Stimulated activated CD8-positive, alpha-beta memory T cell treated with anti-CD3 and anti-CD28 coated beads, Interleukin-15, amount 100 ng/mL, for 4 hours (primary cell): ENCODE measurements at places on chromosomes 4 and X.

DNA sequence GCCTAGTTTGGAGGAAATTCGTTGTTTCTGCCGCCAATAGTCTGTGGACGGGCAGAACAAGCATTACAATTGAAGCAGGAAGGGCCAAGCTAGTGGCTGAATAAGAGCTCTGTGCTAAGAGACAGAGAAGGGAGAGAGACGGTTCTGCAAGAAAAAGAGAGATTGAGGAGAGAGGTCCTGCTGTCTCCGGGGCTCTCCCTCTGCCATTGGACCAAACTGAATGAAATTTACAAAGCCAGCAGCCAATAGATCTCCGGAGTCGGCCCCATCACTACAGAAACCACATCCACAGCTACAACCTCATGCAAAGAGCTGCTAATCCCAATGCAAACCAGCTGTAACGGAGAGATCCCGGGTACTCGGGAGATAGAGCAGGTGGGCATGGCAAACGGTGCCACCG, at the start of gene NLGN4X:
Gene NLGN4X (minus strand): TSS at position 148 of the 400 bp plus-strand sequence. CDS start 77,401 bp downstream, outside the sequence.
- no peak for DNase-seq

GRCh38 chr4:34644579-34645115, 1599.7 kb downstream of the ARAP2 start:
- DNase-seq = no peak

DNA sequence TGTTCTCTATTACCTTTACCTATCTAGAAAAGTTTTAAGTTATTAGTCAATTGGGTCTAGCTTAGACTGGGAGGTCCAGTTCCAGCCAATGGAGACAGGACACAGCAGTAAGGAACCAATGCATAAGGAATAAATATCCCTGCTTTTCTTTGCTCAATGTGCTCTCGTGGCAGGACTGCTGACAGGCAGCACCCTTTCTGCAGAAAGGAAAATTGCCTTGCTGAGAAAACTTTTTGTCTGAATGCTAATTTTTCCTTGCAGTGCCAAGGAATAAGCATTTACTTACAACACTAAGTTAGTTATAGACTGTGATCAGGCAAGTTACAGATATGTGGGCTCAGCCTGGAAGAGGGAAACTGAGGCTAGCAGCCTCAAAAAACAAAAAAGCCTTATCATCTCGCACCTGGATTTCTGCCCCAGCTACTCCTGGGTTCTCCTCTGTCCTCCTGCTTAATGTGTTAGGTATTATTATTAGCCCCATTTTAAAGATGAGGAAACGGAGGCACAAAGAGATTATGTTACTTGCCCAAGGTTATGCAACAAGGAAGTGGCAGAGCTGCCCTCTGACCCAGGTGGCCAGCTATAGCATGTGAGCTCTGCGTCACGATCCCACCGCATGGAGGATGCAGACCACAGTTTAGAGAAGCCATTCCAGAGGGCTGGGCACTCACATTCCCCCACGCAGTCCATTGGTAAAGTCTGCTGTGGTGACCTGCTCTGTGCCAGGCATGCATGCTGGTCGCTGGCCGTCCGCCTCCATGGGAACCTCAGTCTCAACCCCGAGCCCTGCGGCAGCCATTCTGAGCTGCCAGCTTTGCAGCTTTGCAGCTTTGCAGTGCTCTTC, 40.5 kb upstream of the C4orf50 start:
- no peak for DNase-seq

DNA sequence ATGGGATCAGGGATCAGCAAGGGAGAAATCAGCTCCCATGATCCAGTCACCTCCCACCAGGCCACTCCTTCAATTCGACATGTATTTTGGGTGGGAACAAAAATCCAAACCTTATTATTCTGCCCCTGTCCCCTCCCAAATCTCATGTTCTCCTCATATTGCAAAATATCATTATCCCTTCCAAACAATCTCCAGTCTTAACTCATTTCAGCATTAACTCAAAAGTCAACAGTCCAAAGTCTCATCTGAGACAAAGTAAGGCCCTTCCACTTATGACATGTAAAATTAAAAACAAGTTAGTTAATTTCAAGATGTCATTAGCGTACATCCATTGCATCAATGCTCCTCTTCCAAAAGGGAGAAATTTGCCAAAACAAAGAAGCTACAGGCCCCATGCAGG, 22.0 kb downstream of the UGT2B4 start:
- DNase-seq = no peak

GRCh38 chr4:2082627-2083026, 23.5 kb downstream of the NAT8L start:
- DNase-seq = no peak

- no peak for DNase-seq
Observed at GRCh38 chr4:126850286-126850685, 782.5 kb upstream of the INTU start.

DNA sequence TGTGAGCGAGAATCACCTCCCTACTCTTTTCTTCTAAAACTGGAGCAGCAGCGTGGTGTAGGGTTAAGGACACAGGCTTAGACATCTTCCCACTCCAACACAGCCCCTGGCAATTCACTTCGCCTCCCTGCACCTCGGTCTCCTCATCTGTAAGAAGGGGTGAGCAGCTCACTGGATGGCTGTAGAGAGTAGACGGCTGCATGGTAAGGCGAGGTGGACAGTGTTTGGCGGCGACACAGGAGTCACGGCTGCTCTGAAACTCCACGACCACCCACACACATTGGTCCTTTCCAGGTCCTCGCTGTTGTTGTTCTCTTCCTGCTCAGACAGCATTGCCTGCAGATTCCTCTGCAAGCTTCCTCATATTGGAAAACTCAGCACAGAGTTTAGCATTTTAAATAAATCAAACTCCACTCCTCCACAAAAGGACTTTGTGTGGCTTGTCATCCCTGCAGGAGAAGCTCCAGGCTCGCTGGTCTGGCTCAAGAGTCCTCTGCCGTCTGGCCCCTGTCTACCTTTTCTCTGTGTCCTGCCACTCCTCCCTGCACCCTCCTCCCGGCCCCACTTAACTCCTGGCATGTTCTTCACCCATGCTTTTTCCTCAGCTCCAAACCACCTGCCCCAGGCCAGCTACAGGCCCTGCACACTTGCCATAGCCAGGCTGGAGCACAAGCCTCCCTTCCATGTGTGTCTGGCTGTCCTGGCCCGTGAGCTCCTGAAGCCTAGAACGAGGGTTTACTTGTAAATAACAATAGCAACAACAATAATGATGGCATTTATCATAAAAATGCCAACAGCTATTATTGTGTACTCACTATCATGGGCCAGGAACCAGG, 41.3 kb upstream of the CRMP1 start:
- no peak for DNase-seq

DNA sequence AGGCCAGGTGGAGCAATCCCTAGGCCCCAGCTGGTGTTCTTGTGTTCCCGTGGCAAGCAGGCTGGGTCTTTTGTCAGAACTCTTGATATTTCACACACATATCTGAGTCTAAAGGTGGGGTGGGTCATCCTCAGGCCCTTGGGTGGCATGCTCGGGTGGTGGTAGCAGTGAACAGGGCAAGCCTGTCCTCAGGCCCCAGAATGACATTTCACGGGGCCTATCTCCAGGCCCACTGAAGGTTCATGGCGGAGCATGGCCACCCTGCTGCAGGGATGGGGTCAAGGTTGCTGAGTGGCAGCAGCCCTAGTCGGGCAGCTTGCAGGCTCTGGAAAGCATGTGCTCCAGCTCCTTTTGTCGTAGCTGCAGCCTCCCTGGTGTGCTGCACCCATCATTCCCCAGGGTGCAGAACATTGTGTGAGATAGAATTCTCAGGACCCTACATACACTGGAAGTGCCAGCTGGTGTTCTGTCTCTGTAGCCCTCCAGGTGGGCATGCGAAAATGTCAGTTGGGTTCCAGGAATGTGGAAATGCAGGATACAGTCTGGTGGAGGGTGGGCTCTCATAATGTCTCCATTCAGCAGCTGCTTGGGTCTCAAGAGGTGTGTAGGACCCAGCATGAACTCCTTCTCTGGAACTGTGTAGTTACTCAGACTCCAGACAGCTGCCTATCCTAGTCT, 1571.8 kb downstream of the STIM2 start:
- no peak for DNase-seq

GRCh38 chr4:40916880-40917279, 167.1 kb downstream of the NSUN7 start:
- DNase-seq = no peak

- DNase-seq = no peak
Observed at GRCh38 chrX:68758671-68759070, 70.2 kb upstream of the EFNB1 start.
